NCI-H2029 (cell line): ENCODE measurements at places on chromosomes 13 and 19.

DNA sequence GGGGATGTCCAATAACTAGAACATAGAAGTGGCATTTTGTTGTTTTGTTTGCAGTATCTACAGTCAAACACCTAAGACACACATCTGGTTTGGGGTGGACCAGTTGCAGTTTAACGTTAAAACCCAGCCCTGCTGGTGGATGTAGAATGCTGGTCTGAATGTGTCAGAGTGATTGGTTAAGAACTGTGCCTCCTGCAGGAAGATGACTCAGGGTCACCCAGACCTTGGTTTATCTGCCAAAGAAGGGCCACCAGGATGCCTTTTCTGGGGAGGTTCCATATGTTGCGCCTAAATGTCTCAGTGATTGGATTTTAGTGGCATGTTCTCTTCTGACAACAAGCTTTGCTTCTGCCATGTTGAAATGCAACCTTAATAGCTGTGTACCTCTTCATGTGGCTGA, 23.1 kb downstream of the ZNF536 start:
- no peak for DNase-seq

GRCh38 chr13:59879281-59879680, 284.4 kb downstream of the DIAPH3 start:
- DNase-seq: no peak

DNA sequence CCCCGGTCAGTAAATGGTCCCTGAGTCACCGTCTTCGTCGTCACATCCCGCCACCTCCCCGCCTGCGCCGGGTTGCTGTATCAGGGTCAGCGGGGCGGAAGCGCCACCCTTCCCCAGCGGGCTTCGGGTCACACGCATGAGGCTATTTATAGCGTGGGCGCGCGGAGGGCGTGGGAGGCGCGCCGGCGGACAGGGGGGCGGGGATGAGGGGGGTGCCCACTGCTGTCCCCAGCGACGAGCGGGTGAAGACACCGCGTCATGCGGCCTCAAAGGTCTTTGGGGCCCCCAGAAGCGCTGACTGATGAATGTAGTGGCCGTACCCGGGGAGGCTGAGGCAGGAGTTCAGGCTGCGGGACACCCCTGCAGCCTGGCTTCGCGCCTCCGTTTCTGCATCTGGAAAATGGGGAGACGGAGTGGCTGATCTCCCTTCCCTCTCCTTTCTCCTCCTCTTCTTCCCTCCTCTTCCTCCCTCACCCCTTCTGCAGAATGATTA, 7.9 kb downstream of the UNC13A start:
- no peak for DNase-seq

- DNase-seq: no peak
These were observed 258.2 kb upstream of the STARD13 start for GRCh38 chr13:33543631-33544265.

DNA sequence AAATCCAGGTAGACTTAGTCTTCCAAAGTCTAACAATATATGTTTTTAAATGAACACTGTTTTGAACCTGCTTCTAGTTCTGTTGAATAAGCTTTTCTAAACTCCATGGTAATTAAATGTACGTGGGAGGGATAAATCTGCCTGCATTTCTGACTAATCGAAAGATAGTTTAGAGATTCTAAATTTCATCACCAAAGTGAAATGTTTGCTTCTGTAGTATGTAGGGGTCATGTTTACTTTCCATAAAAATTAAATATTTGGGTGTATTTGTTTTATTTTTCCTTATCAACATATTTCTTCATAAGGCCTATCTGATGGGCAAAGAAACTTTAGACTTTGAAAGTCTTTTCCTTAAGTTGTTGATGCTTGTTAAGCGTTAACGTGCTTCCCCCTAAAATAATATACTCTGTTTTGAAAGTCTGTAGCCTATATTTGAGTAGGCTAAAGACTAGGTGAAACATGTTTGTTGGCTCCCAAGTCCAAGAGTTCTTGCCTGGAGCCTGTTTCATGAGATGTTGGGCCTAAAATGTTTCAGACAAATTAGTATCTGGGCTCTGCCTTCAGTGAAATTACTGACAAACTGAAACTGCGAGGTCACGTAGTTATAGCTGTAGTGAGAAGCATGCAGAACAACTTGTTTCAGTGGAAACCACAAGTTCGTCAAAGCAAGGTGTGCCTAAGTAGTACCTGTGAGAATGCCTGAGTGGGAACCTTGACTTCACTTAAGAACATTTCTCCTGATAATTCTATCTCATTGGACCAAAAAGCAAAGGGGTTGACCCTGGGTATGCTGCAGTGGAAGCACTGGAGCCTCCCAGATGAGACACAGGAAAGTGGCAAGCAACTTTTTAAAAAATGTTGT, 126.2 kb downstream of the LMO7 start:
- DNase-seq: no peak
